Activated naive CD8-positive, alpha-beta T cell treated with anti-CD3 and anti-CD28 coated beads, Interleukin-2, amount 50 U/mL, for 24 hours (primary cell): ENCODE measurements at places on chromosomes 6 and 20.

GRCh38 chr6:142903812-142904211 lies 41.2 kb downstream of the HIVEP2 start:
- peaks cover 85% of the 10 kb centered on the region for H3K4me1 ChIP-seq
- peak overlapping the region; percentile 88 for H3K27ac ChIP-seq
- H3K4me3 ChIP-seq = peak overlapping the region; percentile 55
- H3K36me3 ChIP-seq = peaks cover 16% of the 10 kb centered on the region
- DNase-seq = no peak

DNA sequence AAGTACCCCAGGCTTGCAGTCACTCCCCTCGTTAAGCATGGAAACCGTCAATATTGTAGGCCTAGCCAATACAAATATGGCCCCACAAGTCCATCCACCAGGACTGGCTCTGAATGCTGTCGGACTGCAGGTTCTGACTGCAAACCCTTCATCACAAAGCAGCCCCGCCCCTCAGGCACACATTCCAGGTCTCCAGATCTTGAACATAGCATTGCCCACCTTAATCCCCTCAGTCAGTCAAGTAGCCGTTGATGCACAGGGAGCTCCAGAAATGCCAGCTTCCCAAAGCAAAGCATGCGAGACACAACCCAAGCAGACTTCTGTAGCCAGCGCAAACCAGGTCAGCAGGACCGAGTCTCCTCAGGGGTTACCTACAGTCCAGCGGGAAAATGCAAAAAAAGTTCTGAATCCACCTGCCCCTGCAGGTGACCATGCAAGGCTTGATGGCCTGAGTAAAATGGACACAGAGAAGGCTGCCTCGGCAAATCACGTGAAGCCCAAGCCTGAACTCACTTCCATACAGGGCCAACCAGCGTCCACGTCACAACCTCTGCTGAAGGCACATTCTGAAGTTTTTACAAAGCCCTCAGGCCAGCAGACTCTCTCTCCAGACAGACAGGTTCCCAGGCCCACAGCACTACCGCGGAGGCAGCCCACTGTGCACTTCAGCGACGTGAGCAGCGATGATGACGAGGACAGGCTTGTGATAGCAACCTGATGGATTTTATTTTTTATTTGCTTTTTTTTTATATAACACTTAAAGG lies 126.2 kb upstream of the EDN1 start:
- H3K27ac ChIP-seq = no peak overlapping the region
- H3K36me3 ChIP-seq = peaks cover 34% of the 10 kb centered on the region
- H3K4me1 ChIP-seq = peaks cover 19% of the 10 kb centered on the region
- no peak overlapping the region for H3K4me3 ChIP-seq

- H3K27ac ChIP-seq = peak overlapping the region; percentile 40
- peaks cover 52% of the 10 kb centered on the region for H3K4me1 ChIP-seq
- peak overlapping the region; percentile 76 for H3K4me3 ChIP-seq
These were observed 154.9 kb downstream of the OR2B2 start for GRCh38 chr6:27757307-27757706.

DNA sequence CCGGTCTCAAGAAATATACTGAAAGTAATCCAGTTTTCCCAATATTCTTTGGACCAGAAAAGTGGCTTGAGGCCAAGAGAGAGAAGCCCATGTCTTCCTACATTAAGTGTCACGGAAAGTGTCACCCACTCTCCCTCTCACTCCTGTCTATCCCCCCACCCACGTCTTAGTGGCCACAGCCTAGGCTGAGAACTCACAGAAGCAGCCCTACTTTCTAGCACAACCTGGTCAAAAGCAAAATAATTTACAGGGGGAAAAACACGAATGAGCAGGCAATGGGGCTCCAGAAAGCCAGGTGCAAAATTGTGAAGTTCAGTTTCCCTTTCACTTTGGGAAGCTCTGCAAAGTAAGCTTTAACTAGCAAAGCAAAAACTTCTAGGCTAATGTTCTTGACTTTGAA lies 118.0 kb downstream of the OPRM1 start:
- peak; percentile 38 for DNase-seq
- no peaks in the 10 kb centered on the region for H3K27me3 ChIP-seq
- H3K4me3 ChIP-seq = peak overlapping the region; percentile 72
- peaks cover 44% of the 10 kb centered on the region for H3K4me1 ChIP-seq
- peak overlapping the region; percentile 80 for H3K27ac ChIP-seq

- H3K4me1 ChIP-seq = no peaks in the 10 kb centered on the region
- H3K36me3 ChIP-seq = no peaks in the 10 kb centered on the region
- DNase-seq = no peak
- peaks cover 7% of the 10 kb centered on the region for H3K27me3 ChIP-seq
- H3K27ac ChIP-seq = no peak overlapping the region
- no peak overlapping the region for H3K4me3 ChIP-seq
These were observed 85.9 kb downstream of the VIP start for GRCh38 chr6:152836523-152836922.

- H3K27me3 ChIP-seq = no peaks in the 10 kb centered on the region
- peaks cover 5% of the 10 kb centered on the region for H3K4me1 ChIP-seq
- no peak overlapping the region for H3K27ac ChIP-seq
- DNase-seq = no peak
- peaks cover 14% of the 10 kb centered on the region for H3K36me3 ChIP-seq
These were observed 19.3 kb downstream of the RBM38 start for GRCh38 chr20:57410398-57410920.

- H3K4me3 ChIP-seq = no peak overlapping the region
- H3K4me1 ChIP-seq = peaks cover 15% of the 10 kb centered on the region
- no peak overlapping the region for H3K27ac ChIP-seq
- no peaks in the 10 kb centered on the region for H3K36me3 ChIP-seq
These were observed 94.3 kb downstream of the CEBPB start for GRCh38 chr20:50284811-50285375.

GRCh38 chr20:41375846-41376245 lies 9.2 kb upstream of the EMILIN3 start:
- H3K4me3 ChIP-seq = no peak overlapping the region
- peaks cover 5% of the 10 kb centered on the region for H3K36me3 ChIP-seq
- DNase-seq = no peak
- H3K4me1 ChIP-seq = no peaks in the 10 kb centered on the region

- DNase-seq = no peak
- no peaks in the 10 kb centered on the region for H3K36me3 ChIP-seq
- no peak overlapping the region for H3K4me3 ChIP-seq
- no peak overlapping the region for H3K27ac ChIP-seq
- no peaks in the 10 kb centered on the region for H3K27me3 ChIP-seq
These were observed 267.7 kb downstream of the PRL start for GRCh38 chr6:22029171-22029570.

- H3K27me3 ChIP-seq = no peaks in the 10 kb centered on the region
- DNase-seq = no peak
These were observed 58.3 kb upstream of the CARMIL1 start for GRCh38 chr6:25220857-25221256.

DNA sequence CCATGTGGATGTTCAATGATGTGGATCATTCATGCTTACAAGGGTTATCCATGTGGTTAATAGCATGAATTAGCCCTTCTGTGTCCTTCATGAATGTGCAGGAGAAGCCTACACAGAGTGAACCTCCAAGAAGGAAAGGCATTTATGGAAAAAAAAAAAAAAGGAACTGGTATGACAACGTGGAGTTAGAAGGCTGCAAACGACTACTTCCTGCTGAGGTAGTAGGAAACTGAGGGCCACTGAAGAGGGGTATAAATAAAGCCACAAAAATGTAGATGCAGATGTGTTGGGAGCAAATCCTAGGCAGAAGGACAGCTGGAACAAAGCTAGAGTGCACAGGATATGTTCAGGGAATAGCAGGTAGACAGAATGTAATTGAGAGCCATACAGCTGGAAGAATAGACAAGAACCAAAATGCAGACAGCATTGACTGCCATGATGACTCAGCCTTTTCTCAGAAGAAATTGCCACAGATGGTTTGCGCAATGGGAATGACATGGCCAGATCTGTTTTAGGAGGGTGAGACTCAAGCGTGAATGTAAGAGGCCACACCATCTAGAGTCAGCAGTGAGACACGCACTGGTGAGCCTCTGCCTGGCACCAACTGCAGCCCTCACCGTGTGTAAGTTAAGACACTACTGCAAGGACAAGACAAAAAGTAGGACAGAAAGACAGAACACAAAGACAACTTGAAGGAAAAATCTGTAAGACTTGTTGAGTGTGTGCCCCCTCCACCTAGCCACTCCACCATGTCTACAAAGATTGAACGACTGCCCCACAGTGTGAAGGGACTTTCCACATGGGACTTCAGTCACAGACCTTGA lies 79.8 kb downstream of the KIF13A start:
- H3K27me3 ChIP-seq = peaks cover 8% of the 10 kb centered on the region
- no peaks in the 10 kb centered on the region for H3K36me3 ChIP-seq
- no peak for DNase-seq
- H3K4me3 ChIP-seq = no peak overlapping the region
- H3K4me1 ChIP-seq = peaks cover 15% of the 10 kb centered on the region

DNA sequence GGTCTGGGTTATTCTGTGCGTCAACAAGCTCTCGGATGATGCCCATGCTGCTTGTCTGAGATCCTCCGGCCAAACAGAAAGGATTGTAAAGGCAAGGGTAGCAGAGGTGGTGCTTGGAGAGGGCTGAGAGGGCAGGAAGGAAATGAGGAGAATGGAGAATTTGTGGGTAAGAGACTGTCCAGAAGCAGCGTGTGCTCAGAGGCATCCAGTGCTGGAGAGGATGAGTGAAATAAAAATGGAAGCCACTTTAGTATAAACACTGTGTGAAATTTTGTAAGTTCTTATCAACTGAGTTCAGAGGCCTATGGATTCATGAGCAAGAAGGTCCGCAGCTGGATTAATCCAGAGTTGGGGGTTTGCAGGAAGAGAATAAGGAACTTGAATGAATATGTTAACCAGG lies 59.5 kb downstream of the ADGRG6 start:
- no peak for DNase-seq
- H3K27me3 ChIP-seq = peaks cover 1% of the 10 kb centered on the region
- peaks cover 19% of the 10 kb centered on the region for H3K4me1 ChIP-seq
- no peak overlapping the region for H3K27ac ChIP-seq

GRCh38 chr6:46184114-46184513 lies 13.3 kb upstream of the ENPP5 start:
- no peak overlapping the region for H3K4me3 ChIP-seq
- no peaks in the 10 kb centered on the region for H3K4me1 ChIP-seq
- no peak for DNase-seq
- H3K27ac ChIP-seq = no peak overlapping the region
- H3K36me3 ChIP-seq = no peaks in the 10 kb centered on the region

GRCh38 chr20:40442181-40442963 lies 246.7 kb downstream of the MAFB start:
- H3K36me3 ChIP-seq = no peaks in the 10 kb centered on the region
- H3K27ac ChIP-seq = no peak overlapping the region

- H3K27ac ChIP-seq = no peak overlapping the region
- DNase-seq = no peak
- H3K36me3 ChIP-seq = no peaks in the 10 kb centered on the region
- H3K4me1 ChIP-seq = no peaks in the 10 kb centered on the region
These were observed 80.7 kb upstream of the RIN2 start for GRCh38 chr20:19677336-19677735.

DNA sequence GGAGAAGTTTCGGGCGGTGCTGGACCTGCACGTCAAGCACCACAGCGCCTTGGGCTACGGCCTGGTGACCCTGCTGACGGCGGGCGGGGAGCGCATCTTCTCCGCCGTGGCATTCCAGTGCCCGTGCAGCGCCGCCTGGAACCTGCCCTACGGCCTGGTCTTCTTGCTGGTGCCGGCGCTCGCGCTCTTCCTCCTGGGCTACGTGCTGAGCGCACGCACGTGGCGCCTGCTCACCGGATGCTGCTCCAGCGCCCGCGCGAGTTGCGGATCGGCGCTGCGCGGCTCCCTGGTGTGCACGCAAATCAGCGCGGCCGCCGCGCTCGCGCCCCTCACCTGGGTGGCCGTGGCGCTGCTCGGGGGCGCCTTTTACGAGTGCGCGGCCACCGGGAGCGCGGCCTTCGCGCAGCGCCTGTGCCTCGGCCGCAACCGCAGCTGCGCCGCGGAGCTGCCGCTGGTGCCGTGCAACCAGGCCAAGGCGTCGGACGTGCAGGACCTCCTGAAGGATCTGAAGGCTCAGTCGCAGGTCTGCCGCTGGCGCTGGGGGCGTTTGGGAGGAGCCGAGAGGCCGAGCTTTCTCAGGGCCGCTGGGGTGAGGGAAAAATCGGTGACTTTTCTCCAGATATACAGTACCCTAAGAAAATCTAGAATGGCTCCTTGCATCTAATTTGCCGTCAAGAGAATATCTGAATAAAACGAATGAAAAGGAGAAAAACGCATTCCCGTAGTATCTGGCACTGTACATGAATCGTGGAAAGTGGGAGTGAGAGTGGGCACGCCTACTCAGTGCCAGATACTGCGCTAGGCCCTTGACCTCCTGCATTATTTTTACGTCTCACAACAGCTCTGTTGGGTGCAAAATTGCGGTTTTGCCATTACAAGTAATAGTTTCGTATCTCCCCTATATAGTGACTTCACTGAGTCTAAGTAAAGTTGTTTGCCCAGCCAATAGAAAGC lies 1.0 kb downstream of the CALHM6 start:
- H3K27me3 ChIP-seq = peaks cover 43% of the 10 kb centered on the region
- peak overlapping the region; percentile 25 for H3K27ac ChIP-seq
- DNase-seq = peak; percentile 52
- peak overlapping the region; percentile 64 for H3K4me3 ChIP-seq
- peaks cover 25% of the 10 kb centered on the region for H3K4me1 ChIP-seq
- no peaks in the 10 kb centered on the region for H3K36me3 ChIP-seq

DNA sequence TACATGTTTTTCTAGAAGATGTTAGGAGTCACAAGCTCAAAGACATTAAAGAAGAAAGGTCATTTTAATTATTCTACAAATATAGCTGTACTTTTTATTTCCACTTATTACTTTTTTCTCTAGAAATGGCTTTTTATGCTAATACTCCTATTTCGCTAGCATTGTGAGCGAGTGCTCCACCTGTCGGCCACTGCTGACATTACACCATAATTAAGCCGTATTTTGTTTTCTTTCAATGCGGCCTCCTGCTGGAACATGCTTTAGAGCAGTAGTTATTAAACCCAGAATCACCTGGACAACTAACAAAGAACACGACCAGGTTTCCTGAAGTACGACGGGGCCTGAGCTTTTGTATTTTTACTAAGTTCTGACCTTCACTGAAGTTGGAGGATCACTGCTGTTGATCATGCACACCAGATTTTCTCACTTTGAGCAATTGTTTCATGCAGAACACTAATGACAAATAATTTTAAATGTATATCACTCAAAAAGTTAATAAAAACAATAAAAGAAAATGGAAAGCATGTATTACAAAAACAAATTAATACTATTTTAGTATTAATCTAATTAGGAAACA lies 74.1 kb upstream of the PAK5 start:
- H3K27ac ChIP-seq = no peak overlapping the region
- DNase-seq = peak; percentile 47

GRCh38 chr6:12138381-12138780 lies 126.3 kb downstream of the HIVEP1 start:
- peaks cover 26% of the 10 kb centered on the region for H3K4me1 ChIP-seq
- no peak for DNase-seq
- H3K4me3 ChIP-seq = no peak overlapping the region
- H3K27ac ChIP-seq = peak overlapping the region; percentile 61

GRCh38 chr6:25034431-25034921 lies 98.7 kb upstream of the RIPOR2 start:
- H3K36me3 ChIP-seq = peaks cover 3% of the 10 kb centered on the region
- peaks cover 44% of the 10 kb centered on the region for H3K4me1 ChIP-seq
- DNase-seq = no peak

GRCh38 chr20:58851221-58851968 lies 693 bp upstream of the GNAS-AS1 start:
- DNase-seq = no peak
- H3K27me3 ChIP-seq = peaks cover 55% of the 10 kb centered on the region
- no peaks in the 10 kb centered on the region for H3K36me3 ChIP-seq
- H3K4me1 ChIP-seq = peaks cover 35% of the 10 kb centered on the region
